SJCRH30 (cell line): ENCODE measurements at places on chromosomes 7 and 10. TPM values are rescaled to one million over a fixed set of nuclear protein-coding genes. Genes with fewer than 3 reads are reported as not detected.

GRCh38 chr7:81439591-81439990, 330.3 kb downstream of the HGF start:
- DNase-seq = no peak
- no peaks in the 10 kb centered on the region for H3K36me3 ChIP-seq
- no peak overlapping the region for H3K4me3 ChIP-seq
- no peaks in the 10 kb centered on the region for H3K27me3 ChIP-seq
- H3K4me1 ChIP-seq = peaks cover 9% of the 10 kb centered on the region; the same call in 1 of the 2 replicates

The ADRB1 gene
- total RNA-seq = 0.12 and 0.13 TPM in 2 replicates

The SRGN gene
- total RNA-seq = 0.51 and 0.59 TPM in 2 replicates

DNA sequence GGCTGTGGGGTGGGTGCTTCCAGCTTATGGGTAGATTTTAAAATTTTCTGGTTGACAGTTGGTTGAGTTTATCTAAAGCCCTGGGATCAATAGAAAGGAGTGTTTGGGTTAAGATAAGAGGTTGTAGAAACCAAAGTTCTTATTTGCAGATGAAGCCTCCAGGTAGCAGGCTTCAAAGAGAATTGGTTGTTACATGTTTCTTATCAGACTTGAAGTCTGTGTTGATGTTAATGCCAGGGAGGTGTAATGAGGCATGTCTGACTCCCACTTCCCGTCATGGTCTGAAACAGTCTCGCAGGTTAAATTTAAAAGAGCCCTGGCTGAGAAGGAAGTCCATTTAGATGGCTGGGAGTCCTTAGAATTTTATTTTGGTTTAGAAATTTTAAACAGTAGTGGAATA, 165.2 kb upstream of the TMEM72 start:
- no peaks in the 10 kb centered on the region for H3K27me3 ChIP-seq
- H3K27ac ChIP-seq = no peak overlapping the region
- no peaks in the 10 kb centered on the region for H3K4me1 ChIP-seq
- H3K4me3 ChIP-seq = no peak overlapping the region
- DNase-seq = no peak
- H3K36me3 ChIP-seq = no peaks in the 10 kb centered on the region

DNA sequence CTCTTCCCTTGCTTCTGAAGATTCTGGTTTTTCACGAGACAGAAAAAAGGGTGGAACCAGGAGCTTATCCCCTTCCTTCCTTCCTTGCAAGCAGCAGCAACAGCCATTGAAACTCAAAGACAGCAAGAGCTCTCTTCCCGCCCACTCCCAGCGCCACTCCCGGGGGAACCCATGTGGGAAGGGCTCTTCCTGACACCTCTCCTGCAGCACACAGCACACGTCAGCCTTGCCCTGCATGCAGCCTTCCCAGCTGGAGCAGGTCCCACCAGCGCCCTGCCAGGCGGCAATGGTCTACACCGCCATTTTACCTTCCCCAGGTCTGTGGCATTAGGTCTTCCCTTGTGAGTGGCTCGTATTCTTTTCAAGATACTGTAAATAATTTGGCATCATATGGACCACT, 161.8 kb downstream of the MGMT start:
- H3K4me1 ChIP-seq = no peaks in the 10 kb centered on the region
- no peak overlapping the region for H3K4me3 ChIP-seq
- H3K36me3 ChIP-seq = no peaks in the 10 kb centered on the region
- H3K27ac ChIP-seq = no peak overlapping the region

The EBF3 gene
- 13.1 and 13.2 TPM in 2 replicates for total RNA-seq

The EXOSC1 gene
- 46.9 and 51.4 TPM in 2 replicates for total RNA-seq

The STEAP4 gene
- total RNA-seq = not detected in 2 replicates

DNA sequence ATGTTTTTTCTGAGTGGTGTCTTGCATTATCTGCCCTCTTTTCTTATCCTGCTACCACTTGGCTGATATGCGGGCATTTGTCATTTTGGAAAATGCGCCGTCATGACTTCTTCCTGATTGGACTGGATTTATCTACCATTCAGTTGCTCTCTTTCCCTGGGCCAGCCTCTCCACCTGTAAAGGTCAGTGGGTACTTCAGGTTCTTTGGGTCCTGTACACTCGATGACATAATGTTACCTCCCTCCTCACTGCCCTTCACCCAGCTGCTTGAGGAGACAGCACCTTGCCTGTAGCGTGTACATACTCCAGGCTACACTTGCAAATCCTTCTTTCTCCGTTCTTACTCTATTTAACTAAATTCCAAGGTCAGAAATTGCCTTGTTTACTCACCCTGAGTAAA, 83.7 kb downstream of the RBM33 start:
- H3K36me3 ChIP-seq = peaks cover 13% of the 10 kb centered on the region
- H3K27ac ChIP-seq = no peak overlapping the region

- H3K27me3 ChIP-seq = no peaks in the 10 kb centered on the region
- no peak for DNase-seq
- no peak overlapping the region for H3K4me3 ChIP-seq
These were observed 618.5 kb downstream of the CCSER2 start for GRCh38 chr10:84946904-84947303.

- H3K27me3 ChIP-seq = no peaks in the 10 kb centered on the region
- no peak overlapping the region for H3K27ac ChIP-seq
- H3K36me3 ChIP-seq = no peaks in the 10 kb centered on the region
- no peak for DNase-seq
These were observed 249.6 kb downstream of the ELFN1 start for GRCh38 chr7:1919539-1920265.

DNA sequence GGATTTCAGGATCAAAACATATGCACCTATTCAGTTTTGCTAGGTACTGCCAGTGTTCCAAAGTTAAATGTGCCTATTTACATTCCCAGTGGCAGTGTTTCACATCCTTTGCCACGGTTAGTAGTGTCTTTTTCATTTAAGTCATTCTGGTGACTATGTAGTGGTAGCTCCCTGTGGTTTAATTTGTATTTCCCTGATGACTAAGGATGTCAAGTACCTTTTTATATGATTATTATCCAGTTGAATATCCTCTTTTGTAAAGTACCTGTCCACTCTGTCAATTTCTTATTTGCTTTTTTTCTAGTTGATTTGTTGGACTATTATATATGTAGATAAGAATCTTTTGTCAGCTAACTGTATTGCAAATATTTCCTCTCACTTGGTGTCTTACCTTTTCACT, 45.1 kb downstream of the TMEM60 start:
- H3K27ac ChIP-seq = no peak overlapping the region
- H3K36me3 ChIP-seq = peaks cover 22% of the 10 kb centered on the region
- H3K27me3 ChIP-seq = no peaks in the 10 kb centered on the region
- H3K4me3 ChIP-seq = no peak overlapping the region

The TMEM26 gene
- total RNA-seq = not detected in 2 replicates

DNA sequence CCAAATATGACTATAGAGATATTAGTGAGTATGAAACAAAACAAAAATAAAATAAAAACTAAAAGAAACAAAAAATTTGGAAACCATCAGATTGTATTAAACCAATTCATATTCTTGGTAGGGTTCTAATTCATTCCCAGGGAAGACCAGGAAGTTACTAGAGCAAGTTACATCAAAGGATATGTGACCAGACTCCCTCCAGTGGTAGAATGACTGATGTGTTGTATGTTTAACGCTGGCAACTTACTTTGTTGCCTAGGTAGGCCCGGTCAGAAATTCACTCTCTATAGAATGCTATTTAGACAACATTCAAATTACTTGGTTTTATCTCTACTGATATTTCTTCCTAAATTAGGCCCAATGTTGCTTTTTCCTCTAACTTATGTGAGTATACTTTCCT, 5.2 kb downstream of the PHYHIPL start:
- DNase-seq = peak; percentile 5
- H3K36me3 ChIP-seq = no peaks in the 10 kb centered on the region
- H3K27me3 ChIP-seq = no peaks in the 10 kb centered on the region
- no peak overlapping the region for H3K4me3 ChIP-seq
- no peak overlapping the region for H3K27ac ChIP-seq

- no peaks in the 10 kb centered on the region for H3K27me3 ChIP-seq
- H3K36me3 ChIP-seq = no peaks in the 10 kb centered on the region
- no peak overlapping the region for H3K4me3 ChIP-seq
- DNase-seq = no peak
- H3K27ac ChIP-seq = no peak overlapping the region
These were observed 345.3 kb upstream of the SEMA3C start for GRCh38 chr7:81264116-81264515.

DNA sequence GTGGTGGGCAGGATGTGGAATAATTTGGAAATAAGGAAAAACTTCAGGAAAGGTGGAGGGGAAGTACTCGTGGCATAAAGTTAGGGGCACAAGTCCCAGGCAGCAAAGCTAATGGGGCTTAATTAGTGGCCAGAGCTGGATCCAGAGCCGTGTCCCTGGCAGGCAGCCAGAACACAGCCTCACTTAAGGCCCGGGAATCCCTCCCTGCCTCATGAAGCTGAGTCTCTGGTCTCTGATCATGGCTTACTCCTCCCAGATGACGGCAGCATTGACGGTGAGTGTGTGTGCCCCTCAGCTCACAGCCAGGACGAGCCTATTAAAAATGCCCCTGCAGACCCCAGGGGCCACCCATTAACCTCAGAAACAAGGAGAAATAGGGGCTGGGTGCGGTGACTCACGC, 48.2 kb upstream of the NPTX2 start:
- peak; percentile 60 for DNase-seq
- H3K4me1 ChIP-seq = peaks cover 16% of the 10 kb centered on the region
- no peaks in the 10 kb centered on the region for H3K36me3 ChIP-seq
- H3K27ac ChIP-seq = no peak overlapping the region; the same call in 1 of the 2 replicates
- H3K4me3 ChIP-seq = no peak overlapping the region

DNA sequence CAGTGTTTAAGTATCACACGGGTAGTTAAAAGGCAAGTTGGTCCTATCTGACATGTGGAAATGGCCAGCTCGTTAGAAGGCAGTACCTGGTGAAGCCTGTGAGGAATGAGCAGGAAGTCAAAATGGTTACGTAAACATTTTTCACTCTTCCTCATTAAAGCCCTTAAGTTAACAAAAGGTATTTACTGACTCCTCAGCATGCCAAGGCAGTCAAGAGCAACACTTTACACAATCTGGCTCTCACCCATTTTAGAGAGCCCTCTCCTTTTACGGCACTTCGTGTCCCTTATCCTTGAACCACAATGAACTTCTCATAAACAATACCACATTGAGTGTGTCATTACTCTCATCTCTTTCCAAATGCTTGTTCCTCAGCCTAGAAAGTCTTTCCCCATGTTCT, 11.0 kb upstream of the RSBN1L start:
- H3K4me1 ChIP-seq = no peaks in the 10 kb centered on the region
- H3K4me3 ChIP-seq = no peak overlapping the region
- no peak for DNase-seq
- no peak overlapping the region for H3K27ac ChIP-seq
- peaks cover 28% of the 10 kb centered on the region for H3K36me3 ChIP-seq

- H3K27ac ChIP-seq = no peak overlapping the region
- H3K27me3 ChIP-seq = no peaks in the 10 kb centered on the region
- H3K4me1 ChIP-seq = no peaks in the 10 kb centered on the region
- H3K36me3 ChIP-seq = no peaks in the 10 kb centered on the region
- no peak overlapping the region for H3K4me3 ChIP-seq
- DNase-seq = no peak
These were observed 1382.0 kb upstream of the CELF2 start for GRCh38 chr10:9635691-9636090.

The DNAJC9 gene
- 59.7 and 70.0 TPM in 2 replicates for total RNA-seq

DNA sequence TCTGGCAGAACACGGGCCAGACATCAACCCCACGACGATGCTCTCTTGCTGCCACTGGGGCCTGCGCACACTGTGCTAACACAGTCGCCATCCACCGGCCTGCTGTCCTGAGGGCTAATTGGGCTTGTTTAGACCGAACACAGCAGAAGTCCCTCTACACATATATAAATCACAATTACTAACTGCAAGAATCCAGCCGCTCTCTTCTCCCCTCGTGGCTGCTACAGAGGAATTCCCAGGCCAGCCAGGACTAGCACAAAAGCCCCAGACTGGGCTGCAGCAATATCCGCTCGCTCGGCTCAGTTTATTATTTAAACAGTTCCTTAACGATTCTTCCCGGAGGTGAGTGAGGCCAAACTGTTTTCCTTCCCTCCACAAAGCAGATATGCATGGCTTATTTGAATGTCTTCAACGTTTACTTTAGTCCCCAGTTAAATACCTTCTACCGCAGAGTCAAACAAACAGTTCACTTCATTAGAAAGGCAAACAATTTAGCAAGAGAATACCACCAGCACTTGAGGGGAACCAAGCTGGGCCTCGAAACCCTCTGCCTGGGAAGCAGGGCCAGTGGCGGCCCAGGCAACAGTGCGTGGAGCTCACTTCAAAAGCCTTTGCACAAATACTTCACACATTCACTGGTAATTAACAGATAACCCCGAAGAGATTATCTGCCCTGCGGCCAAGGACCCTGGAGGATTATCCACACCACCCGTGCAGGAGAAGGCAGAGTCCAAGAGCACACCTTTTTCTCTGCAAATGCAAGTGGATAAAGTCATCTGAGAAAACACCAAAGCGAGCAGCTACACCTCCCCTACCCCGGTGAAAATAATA, 145.3 kb downstream of the GLI3 start:
- H3K4me3 ChIP-seq = no peak overlapping the region
- H3K4me1 ChIP-seq = peaks cover 26% of the 10 kb centered on the region
- H3K27me3 ChIP-seq = no peaks in the 10 kb centered on the region
- H3K36me3 ChIP-seq = no peaks in the 10 kb centered on the region
- no peak overlapping the region for H3K27ac ChIP-seq

DNA sequence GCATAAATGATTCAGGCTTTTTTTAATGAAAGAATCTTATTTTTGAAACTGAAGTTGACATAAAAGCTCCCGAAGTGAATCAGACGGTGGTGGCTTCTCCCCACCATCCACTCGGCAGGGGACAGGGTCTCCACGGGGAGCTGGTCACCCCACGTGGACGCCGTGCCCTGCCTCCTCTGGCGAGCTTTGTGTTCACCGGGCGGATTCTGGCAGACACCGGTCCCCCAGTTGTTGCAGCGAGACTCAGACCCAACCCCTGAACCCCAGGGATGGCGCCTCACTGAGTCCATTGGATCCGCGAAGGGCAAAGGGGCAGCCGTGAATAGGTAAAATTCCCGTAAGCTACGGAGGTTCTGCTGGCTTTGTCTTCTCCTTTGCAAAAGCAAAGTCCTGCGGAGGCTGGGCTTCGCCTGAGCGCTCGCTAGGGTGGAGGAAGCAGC, 38.4 kb downstream of the PTPRN2 start:
- no peaks in the 10 kb centered on the region for H3K36me3 ChIP-seq
- no peak overlapping the region for H3K4me3 ChIP-seq
- DNase-seq = no peak
- no peaks in the 10 kb centered on the region for H3K27me3 ChIP-seq
- H3K4me1 ChIP-seq = no peaks in the 10 kb centered on the region

The FAM13C gene
- 0.91 and 1.1 TPM in 2 replicates for total RNA-seq

- H3K36me3 ChIP-seq = no peaks in the 10 kb centered on the region
- H3K27me3 ChIP-seq = no peaks in the 10 kb centered on the region
- peaks cover 29% of the 10 kb centered on the region for H3K4me1 ChIP-seq
- H3K27ac ChIP-seq = peak overlapping the region; percentile 81
These were observed 32.1 kb upstream of the NMT2 start for GRCh38 chr10:15200626-15201025.

GRCh38 chr7:152760854-152761748, 1.5 kb downstream of the ACTR3B start:
- H3K4me1 ChIP-seq = no peaks in the 10 kb centered on the region
- H3K36me3 ChIP-seq = no peaks in the 10 kb centered on the region
- peak overlapping the region; percentile 99 for H3K4me3 ChIP-seq
- no peak for DNase-seq
